ENCODE measurements at places on chromosomes 12 and 14. TPM values are rescaled to one million over a fixed set of nuclear protein-coding genes. Genes with fewer than 3 reads are reported as not detected.

FERMT2 gene
- 59.4 TPM for total RNA-seq

HRK gene
- not detected for total RNA-seq

AICDA gene
- 5.4 TPM for total RNA-seq

HOXC10 gene
- total RNA-seq, result not detected

KRT83 gene
- total RNA-seq, result not detected

Measured in Peyer's patch (tissue), 4 donors.